Stimulated activated naive CD8-positive, alpha-beta T cell treated with anti-CD3 and anti-CD28 coated beads, Interleukin-15, Interleukin-2, amounts not matched to agents 100 U/mL and 50 U/mL, for 24 hours (primary cell): ENCODE measurements at places on chromosomes 12 and 14.

DNA sequence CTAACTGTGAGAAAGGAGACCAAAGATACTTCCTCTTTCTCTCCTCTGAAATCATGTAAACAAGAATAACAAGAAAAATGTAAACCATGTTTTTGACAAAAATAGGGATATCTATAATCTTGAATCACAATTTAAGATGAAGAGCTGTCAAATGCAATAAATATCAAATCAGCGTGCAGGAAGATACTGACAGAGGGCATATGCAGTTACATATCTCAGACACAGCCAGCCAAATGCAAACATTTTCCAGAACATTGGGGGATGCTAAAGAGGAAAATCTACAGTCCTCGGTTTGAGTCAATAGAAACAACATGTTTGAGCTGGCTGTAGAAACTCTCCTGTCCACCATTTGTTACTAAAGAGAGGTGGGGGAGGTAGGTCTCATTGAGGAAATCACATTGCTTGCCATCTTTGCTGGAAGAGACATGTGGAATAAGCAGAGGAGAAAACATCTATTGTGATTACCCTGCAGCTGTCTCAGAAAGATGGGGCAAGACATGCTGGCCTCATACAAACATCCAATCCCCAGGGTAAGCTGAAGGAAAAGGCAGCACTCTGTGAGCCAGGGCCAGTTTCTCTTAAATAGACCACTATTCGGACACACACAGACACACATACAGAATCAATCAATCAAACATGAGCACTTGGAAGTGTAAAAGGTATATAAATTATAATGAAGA is 43.5 kb downstream of the CNTN1 start:
- DNase-seq = no peak

GRCh38 chr12:87413784-87414183 is 615.4 kb downstream of the C12orf50 start:
- DNase-seq = no peak

- no peak for DNase-seq
Measured at GRCh38 chr12:96386794-96387193, 13.4 kb downstream of the CDK17 start.

- no peak for DNase-seq
Measured at GRCh38 chr12:53171725-53172329, 8.7 kb upstream of the ZNF740 start.

- DNase-seq = no peak
Measured at GRCh38 chr14:103128631-103129300, 5.5 kb downstream of the TNFAIP2 start.

- DNase-seq = no peak
Measured at GRCh38 chr12:102197789-102198188, at the start of gene PMCH. PMCH (minus strand) TSS chr12:102197833; CDS start chr12:102197770, 63 bp downstream.

GRCh38 chr12:116537101-116537904 is 21.9 kb upstream of the MAP1LC3B2 start:
- peak; percentile 35 for DNase-seq

DNA sequence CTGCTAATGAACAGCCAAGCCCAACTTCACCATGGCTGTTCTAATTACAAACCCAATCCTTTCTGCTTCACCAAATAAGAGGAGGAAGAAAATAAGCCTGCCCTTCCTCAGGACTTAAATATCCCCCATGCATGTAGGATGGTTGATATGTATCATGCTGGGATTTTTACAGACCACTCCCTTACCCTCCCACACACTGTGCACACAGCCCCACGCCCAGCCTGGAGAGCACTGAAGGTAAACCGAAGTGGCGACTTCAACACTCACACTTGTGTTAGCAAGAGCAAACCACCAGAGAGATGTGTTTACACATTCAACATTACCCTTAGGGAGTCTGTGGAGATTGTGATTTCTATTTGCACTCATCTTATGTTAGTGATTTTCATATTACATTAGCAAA is 241.2 kb downstream of the EGLN3 start:
- no peak for DNase-seq

GRCh38 chr12:124655698-124656516 is 88.5 kb upstream of the NCOR2 start:
- no peak for DNase-seq

DNA sequence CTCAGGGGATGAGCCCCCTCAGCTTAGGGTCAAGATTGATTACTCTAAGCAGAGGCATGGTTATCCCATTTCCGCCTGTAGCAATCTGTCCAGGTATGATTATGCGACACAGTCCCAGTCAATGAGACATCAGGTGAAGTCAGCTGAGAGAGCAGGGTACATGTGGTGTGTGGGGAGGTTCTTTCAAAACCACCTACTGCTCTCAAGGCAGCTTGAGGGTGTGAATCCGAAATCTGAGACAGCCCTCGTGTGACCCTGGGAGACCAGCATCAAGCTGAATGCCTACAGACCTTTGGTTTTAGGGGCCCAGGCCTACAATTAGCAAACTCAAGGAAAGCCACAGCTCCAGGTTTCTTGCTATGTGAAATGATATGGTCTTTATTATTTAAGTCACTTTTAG is 275.7 kb downstream of the ITPR2 start:
- no peak for DNase-seq
